Breast epithelium (tissue), 4 donors: ENCODE measurements at places on chromosomes 11 and 22.

DNA sequence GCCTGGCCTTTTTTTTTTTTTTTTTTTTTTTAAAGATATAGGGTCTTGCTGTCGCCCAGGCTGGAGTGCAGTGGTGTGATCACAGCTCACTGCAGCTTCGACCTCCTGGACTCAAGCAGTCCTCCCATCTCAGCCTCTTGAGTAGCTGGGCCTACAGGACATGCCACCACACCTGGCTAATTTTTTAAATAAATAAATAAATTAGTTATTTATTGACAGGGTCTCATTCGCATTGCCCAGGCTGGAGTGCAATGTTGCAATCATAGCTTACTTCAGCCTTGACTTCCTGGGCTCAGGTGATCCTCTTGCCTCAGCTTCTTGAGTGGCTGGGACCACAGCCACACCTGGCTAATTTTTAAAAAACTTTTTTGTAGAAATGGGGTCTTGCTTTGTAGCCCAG lies 10.5 kb downstream of the AP2A2 start:
- H3K36me3 ChIP-seq, result no peaks in the 10 kb centered on the region
- no peaks in the 10 kb centered on the region for H3K4me1 ChIP-seq
- no peak overlapping the region for H3K27ac ChIP-seq
- no peaks in the 10 kb centered on the region for H3K27me3 ChIP-seq

GRCh38 chr11:119427279-119427678 lies 4.3 kb upstream of the THY1 start:
- H3K4me3 ChIP-seq, result no peak overlapping the region
- H3K36me3 ChIP-seq, result no peaks in the 10 kb centered on the region
- no peak overlapping the region for H3K27ac ChIP-seq
- no peak for DNase-seq

DNA sequence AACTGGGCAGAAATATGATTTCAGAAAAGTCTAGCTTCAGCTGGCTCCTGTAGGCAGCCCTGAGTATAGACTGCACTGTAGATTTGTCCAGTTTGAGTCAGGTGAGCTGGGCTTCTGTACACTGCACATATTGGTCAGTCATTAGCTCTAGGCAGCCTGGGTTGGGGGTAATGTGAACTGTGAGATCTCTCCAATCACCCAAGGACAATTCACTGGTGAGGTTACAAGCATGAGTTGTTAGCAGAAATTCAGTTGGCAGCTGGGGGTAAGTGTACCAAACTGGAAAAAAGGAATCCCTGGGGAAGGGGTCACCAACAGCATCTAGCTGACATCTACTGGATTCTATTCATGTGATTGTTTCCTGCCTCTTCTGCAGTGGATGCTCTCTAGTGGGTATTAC lies 39.7 kb downstream of the MRGPRX2 start:
- no peaks in the 10 kb centered on the region for H3K4me1 ChIP-seq
- no peak overlapping the region for H3K4me3 ChIP-seq
- H3K27ac ChIP-seq, result no peak overlapping the region
- no peaks in the 10 kb centered on the region for H3K27me3 ChIP-seq
- no peaks in the 10 kb centered on the region for H3K36me3 ChIP-seq
- DNase-seq, result no peak

- no peaks in the 10 kb centered on the region for H3K4me1 ChIP-seq
- no peak overlapping the region for H3K4me3 ChIP-seq
- H3K27ac ChIP-seq, result no peak overlapping the region
- DNase-seq, result no peak
Observed at GRCh38 chr11:98828986-98829708, 191.6 kb upstream of the CNTN5 start.

DNA sequence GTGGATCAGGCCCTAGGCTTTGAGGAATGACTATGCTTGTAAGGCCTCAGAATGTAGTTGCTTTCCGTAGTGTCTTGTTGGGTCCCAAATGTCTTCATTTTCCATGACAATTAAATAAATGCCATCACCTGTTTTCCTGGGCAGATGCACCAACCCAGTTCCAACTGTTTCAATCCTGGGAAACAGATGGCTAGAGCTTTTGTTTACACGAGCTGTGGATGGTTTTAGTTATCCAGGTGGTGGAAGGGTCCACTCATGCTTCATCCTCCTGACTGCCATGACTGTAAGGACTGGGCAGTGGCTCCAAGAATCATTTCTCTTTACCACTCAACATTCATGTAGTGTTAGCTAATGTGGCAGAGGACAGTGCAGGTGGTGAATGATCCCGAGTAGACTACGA lies 8.6 kb downstream of the RCN1 start:
- no peak overlapping the region for H3K27ac ChIP-seq
- DNase-seq, result no peak
- no peaks in the 10 kb centered on the region for H3K27me3 ChIP-seq
- H3K36me3 ChIP-seq, result no peaks in the 10 kb centered on the region

GRCh38 chr11:13358596-13359270 lies 81.1 kb downstream of the BMAL1 start:
- H3K36me3 ChIP-seq, result peaks cover 12% of the 10 kb centered on the region
- H3K4me1 ChIP-seq, result no peaks in the 10 kb centered on the region
- H3K27ac ChIP-seq, result no peak overlapping the region

DNA sequence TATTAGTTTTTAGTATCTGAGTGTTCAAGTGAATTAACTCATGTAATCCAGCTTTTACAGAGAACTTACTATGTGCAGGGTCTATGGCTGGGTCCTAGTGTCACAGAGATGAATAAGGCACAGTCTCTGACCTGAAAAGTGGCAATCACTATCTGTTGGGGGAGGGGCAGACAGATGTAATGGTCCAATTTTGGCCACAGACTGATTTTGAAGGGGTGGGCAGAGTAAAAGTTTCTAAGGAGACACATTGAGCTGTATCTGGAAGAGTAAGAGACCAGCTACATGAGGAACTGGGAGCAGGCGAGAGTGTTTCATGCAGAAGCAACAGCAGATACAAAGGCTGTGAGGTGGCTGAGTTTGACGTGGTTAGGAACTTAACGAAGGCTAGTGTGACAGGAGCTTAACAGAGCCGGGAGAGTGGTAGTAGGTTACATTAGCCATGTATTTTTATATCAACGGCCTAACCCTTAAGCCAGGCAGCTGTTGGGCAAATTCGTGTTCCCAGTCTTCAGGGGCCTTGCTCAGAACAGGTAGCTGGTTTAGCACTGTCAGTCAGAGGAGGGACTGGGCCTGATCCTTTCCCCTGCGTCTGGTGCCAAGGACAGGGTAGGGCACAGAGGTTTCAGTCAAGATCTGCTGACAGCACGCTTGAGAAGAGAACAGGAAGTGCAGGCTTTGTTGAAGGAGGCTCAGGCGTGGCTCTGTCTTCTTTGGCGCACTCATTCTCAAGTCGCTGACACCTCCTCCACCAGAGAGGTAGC lies 1.4 kb upstream of the STIM1 start:
- no peaks in the 10 kb centered on the region for H3K27me3 ChIP-seq
- no peaks in the 10 kb centered on the region for H3K36me3 ChIP-seq
- peaks cover 15% of the 10 kb centered on the region for H3K4me1 ChIP-seq
- peak overlapping the region; percentile 85 for H3K4me3 ChIP-seq

DNA sequence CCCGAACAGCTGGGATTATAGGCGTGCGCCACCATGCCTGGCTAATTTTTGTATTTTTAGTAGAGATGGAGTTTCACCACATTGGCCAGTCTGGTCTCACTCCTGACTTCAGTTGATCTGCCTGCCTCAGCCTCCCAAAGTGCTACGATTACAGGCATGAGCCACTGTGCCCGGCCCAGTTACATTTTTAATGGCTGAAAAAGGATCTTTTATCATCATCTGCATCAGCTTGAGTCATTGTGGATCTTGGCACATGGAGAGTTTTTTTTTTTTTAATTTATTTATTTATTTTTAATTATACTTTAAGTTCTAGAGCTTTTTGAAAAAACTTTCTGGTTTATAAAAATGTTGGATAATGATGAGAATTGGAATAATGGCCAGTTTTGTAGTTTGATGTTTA lies 8.6 kb downstream of the IGHMBP2 start:
- peaks cover 11% of the 10 kb centered on the region for H3K36me3 ChIP-seq
- no peak overlapping the region for H3K4me3 ChIP-seq
- no peak overlapping the region for H3K27ac ChIP-seq
- no peaks in the 10 kb centered on the region for H3K4me1 ChIP-seq
- DNase-seq, result no peak

- H3K36me3 ChIP-seq, result no peaks in the 10 kb centered on the region
- DNase-seq, result no peak
- peak overlapping the region; percentile 88 for H3K27ac ChIP-seq
Observed at GRCh38 chr11:33160587-33160986, 693 bp downstream of the CSTF3 start.

GRCh38 chr22:36953239-36954080 lies 40.0 kb downstream of the CSF2RB start:
- no peaks in the 10 kb centered on the region for H3K4me1 ChIP-seq
- H3K27me3 ChIP-seq, result no peaks in the 10 kb centered on the region
- H3K36me3 ChIP-seq, result no peaks in the 10 kb centered on the region
- no peak for DNase-seq
- no peak overlapping the region for H3K4me3 ChIP-seq

GRCh38 chr11:9808943-9809342 lies 145.1 kb downstream of the SWAP70 start:
- H3K27me3 ChIP-seq, result no peaks in the 10 kb centered on the region
- peaks cover under 1% of the 10 kb centered on the region for H3K4me1 ChIP-seq
- no peaks in the 10 kb centered on the region for H3K36me3 ChIP-seq
- H3K4me3 ChIP-seq, result no peak overlapping the region
- no peak overlapping the region for H3K27ac ChIP-seq

- DNase-seq, result no peak
- H3K4me3 ChIP-seq, result no peak overlapping the region
- no peaks in the 10 kb centered on the region for H3K36me3 ChIP-seq
- H3K27me3 ChIP-seq, result no peaks in the 10 kb centered on the region
- no peak overlapping the region for H3K27ac ChIP-seq
- no peaks in the 10 kb centered on the region for H3K4me1 ChIP-seq
Observed at GRCh38 chr11:2579315-2580060, 120.3 kb downstream of the KCNQ1OT1 start.

DNA sequence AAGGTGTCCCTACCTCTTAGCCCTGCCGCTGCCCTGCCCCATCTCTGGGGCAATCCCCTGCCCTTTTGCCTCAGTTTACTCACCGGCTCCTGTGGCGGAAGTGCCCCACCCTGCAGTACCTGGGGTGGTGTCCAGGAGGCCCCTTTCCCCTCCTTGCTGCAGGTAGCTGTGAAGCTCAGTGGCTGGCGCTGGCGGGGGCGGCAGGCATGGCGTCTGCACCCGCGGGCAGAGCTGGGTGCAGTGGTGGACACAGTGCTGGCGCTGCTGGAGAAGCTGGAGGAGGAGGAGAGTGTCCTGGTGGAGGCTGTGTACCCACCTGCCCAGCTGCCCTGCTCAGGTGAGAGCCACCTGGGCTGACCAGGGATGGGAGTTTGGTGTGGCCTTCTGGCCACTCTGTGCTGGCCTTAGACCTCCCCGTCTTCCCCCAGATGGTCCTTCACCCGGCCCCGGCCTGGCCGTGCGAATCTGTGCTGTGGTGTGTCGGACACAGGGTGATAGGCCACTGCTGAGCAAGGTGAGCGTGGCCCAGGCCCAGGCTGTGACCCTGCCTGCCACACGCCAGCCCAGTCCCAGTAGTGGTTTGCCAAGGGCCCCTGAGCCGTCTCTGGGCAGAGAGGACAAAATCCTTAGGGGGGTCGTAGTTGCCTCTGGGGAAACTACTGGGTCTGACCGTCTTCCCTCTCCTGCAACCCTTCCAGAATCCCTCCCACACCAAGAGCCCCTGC lies 4.0 kb downstream of the CARNS1 start:
- no peak for DNase-seq
- H3K4me3 ChIP-seq, result no peak overlapping the region
- H3K4me1 ChIP-seq, result peaks cover 10% of the 10 kb centered on the region
- H3K36me3 ChIP-seq, result no peaks in the 10 kb centered on the region

- H3K27me3 ChIP-seq, result no peaks in the 10 kb centered on the region
- H3K27ac ChIP-seq, result peak overlapping the region; percentile 48
- DNase-seq, result no peak
- no peaks in the 10 kb centered on the region for H3K4me1 ChIP-seq
- H3K4me3 ChIP-seq, result no peak overlapping the region
Observed at GRCh38 chr22:35612903-35613302, 4.2 kb downstream of the MB start.

DNA sequence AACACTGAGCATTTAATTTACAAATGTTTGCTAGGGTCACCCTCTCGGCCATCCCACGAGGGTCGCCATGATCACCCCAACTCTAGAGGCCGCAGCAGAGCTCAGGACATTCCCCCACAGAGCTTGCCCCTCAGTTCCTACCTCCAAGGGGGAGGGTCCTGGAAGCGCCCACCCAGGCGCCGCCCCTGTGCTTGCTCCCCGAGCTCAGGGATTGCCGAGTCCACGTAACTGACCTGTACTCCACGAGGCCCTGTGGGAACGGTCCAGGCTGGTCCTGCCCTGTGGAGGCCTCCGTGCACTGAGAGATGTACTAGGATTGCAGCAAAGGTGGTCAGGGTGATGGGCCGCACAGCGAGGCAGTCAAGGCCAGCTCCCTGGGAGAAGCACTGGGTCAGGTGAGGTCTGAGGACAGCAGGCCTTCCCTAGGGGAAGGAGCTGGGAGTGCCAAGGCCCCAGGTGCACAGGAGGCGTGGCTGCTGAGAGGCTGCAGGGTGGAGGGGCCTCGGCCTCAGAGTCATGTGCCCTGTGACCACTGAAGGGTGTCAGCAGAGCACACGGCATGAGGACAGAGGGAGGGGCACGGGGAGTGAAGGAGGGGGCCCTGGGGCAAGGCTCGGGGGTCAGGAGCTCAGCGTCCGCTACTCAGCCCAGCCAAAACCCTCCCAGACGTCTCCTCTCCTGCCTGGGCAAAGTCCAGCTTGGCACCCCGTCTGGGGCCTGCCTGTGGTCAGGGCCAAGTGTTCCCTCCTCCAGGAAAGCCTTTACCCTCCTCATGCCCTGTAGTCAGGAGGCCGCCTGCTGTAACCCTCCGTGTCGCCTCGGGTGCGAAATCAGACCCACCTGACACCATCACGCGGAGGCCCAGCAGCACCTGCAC lies 2.4 kb upstream of the MIOX start:
- no peak for DNase-seq
- no peaks in the 10 kb centered on the region for H3K36me3 ChIP-seq
- no peak overlapping the region for H3K27ac ChIP-seq
- no peak overlapping the region for H3K4me3 ChIP-seq

- no peak overlapping the region for H3K27ac ChIP-seq
- H3K36me3 ChIP-seq, result peaks cover 4% of the 10 kb centered on the region
- H3K27me3 ChIP-seq, result no peaks in the 10 kb centered on the region
- no peak overlapping the region for H3K4me3 ChIP-seq
- DNase-seq, result no peak
Observed at GRCh38 chr11:12761029-12761428, 86.8 kb downstream of the TEAD1 start.
